ENCODE measurements at places on chromosomes 5 and 9.

DNA sequence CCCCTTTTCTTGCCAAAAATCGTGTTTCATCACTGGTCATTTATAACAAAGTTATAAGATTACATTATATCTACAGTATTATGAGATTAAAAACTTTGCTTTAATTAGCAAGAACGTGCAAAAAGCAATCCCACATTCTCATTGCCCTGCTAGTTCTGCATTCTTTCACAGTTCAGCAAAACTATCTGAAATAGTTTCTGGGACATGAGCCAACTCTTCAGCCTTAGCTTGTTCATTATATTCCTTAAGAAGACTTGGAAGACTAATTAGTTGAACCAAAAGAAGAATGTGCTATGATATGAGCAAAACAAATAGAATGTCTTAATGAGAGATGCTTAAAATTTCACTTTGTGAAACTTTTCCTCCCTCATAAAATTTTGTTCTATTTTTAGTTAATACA is 76.7 kb downstream of the ITGA1 start:
- no peak for DNase-seq

DNA sequence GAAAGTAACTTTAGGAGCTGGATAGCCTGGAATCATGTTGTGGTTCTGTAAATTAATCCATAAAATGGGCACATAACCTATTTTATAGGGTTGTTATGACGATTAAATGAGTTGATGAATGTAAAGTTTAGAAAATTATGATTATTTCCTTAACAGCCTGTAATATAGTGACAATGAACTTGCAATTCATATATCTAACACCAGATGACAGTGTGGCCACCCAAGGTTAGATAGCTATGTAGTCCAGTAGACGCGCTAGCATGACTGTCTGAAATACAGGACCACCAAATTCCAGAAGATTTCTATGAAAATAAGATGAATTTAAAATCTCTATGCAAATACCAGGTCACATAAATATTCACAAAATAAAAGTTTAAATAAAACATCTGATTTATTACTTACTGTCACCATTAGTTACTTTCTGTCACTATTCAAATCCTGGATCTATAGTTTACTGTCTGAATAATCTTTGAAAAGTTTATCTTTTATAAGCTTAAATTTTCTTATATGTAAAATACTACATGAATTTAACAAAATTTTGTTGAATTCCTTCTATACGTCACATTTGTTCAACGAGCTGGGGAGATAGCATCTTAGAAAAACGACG is 26.1 kb upstream of the MACIR start:
- peak; percentile 14 for DNase-seq

GRCh38 chr9:130294664-130295063 is 29.1 kb downstream of the HMCN2 start:
- DNase-seq: no peak

GRCh38 chr5:36692791-36693763 is 86.7 kb downstream of the SLC1A3 start:
- peak; percentile 36 for DNase-seq

DNA sequence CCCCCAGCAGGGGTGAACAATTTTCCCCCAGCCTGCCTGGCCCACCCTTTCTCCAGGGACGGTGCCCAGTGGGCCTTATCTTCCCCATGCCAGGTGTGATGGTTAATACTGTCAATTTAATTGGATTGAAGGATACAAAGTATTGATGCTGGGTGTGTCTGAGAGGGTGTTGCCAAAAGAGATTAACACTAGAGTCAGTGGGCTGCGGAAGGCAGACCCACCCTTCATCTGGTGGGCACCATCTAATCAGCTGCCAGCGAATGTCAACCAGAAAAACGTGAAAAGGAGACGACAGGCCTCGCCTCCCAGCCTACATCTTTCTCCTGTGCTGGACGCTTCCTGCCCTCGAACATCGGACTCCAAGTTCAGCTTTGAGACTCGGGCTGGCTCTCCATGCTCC is 5.6 kb upstream of the FUT7 start:
- no peak for DNase-seq

DNA sequence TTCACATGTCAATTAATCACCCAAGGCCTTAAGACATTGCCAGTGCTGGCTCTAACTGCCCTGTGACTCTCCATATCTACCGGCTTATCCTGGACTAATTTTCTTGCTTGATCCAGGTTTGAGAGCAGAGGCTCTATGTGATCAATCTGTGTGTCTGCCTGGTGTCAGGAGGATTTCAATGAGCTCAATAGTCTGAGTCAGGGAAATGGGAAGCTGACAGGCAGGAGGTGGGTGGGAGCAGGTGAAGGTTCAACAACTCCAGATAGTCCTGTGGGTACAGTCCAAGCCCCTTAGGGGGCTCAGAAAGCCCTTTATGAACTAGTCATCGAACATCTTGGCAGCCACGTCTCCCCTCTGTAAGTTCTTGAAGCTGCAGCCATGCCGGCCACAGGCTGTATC is 72.2 kb downstream of the SHB start:
- no peak for DNase-seq

DNA sequence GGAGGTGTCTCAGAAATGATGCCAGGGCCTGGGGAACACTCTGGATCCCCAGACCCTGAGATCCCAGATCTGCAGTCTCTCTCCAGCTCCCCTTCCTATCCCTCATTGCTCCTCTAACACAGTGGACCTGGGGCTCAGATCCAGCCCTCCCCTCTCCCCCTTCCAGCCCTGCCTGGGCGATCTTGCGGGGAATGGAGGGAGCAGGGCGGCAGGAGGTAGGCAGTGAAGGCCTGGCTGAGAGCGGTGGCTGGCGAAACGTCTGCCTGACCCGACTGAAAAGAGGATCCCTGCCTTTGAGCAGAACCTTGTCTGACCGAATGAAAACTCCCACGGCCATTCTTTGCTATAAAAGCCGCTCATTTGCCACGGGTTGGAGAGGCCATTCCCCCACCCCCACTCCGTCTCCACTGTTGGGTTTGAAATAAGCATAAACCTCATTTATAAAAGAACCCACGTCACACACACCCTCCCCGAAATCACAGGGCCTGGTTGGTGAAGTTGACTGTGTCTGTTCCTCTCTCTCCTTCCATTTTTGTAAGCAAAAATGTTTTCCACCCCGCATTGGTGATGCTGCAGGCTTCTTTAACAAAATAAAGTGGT is 8.8 kb downstream of the MSX2 start:
- DNase-seq: no peak

DNA sequence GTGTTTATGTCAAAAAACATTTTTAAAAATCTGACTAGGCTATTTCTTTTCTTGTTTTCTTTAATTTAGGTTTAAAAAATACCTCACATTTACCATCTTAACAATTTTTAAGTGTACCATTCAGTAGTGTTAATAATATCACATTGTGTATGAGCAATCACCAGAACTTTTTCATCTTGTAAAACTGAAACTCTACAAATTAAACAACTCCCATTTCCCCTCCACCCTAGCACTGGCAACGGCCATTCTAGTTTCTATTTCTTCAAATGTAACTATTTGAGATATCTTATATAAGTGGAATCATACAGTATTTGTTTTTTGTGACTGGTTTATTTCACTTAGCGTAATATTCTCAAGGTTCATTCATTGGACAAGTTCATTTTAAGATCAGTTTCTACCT is 27.7 kb downstream of the PLCXD3 start:
- DNase-seq: no peak

- DNase-seq: no peak
Observed at GRCh38 chr9:8585036-8585435, 785.5 kb upstream of the DMAC1 start.

DNA sequence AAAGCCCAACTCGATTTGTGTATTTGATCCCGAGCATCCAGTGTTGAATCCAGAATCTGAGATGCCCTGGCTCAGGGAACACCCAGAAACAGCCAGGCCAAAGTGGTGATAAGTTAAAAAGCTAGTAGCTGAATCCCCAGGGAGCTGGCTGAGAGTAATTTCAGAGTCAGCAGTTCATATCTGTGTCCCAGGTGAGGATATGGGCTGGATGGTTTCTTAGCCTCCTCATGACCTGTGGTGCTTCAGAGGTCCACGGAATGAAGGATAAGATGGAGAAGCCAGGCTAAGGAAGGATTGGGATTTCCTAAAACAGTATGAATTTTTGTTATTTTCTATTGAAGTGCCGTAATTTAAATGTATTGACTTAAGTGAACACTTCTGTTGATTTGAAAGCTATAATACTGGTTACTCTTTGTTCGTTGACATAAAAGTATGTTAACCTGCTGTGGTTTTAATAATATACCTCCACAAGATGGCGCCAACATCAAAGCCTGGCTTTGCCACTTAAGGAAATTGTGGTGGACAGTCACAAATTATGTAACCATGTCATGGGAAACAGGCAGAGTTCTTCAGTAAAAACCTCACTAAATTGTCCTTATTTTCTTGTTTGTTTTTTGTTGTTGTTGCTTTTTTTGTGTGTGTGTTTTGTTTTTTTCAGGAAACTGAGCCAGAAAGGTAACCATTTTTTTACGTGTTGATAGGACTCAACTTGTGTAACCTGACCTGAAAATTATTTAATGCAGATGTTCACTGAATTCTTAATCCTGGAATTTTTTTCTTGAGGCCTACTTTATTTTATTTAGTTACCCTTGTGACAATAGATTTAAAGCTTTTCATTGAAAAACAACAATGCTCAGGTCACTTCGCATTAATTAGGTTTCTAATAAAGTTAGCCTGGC is 11.4 kb downstream of the MTAP start:
- no peak for DNase-seq

DNA sequence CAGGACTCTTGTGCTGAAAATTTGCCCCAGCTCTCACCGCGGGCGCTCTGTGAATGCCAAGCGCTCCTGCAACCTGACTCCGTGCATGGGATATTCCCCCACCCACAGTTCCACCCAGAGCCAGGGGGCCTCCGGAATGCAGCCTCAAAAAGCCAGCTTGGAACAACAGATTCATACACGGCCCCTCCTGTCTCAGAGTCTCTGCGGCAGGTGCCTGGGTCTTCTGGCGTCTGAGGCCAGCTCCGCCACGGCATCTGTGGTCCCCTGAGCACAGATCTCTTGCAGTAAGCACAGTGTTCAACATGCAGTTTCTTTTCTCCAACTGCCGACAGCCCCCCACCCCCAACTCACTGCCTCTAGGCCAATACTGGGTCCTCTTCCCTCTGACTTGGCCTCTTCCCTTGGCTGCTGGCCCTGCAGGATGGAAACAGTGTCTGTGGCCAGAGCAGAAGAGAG is 355.7 kb upstream of the IRX2 start:
- no peak for DNase-seq

DNA sequence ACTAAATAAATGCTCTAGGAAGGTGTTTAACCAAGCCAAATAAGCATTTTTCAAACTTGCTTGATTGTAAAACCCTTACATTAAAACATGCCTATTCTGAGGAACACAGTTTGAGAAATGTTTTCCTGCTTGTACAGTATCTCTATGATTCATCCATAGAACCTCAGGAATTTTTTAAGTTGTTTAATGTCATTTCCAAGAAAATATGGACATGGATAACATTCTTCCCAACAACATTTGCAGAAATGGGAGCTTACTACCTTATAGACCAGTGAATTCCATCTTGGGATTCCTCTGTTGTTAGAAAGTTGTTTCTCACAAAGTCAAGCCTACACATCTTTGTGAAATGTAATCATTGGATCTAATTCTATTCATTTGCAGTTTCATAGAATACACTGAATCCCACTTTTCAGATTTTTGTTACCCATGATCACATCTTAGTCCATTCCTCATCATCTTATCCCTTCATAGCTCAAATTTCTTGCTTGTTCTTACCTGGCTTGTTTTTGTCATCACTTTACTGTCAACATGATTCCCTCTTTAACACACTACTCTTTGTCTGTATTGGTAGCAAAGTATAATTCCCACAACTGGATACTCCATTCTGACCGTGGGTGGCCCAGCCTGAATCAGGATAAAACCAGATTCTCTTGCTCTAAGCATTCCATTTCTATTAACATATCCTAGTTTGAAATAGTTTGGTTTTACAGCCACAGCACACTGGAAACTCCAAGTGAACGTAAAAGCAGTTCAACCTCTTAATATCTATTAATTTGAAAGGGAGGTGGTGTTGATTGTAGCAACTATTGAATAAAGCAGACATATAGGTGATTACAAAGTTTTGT is 49.4 kb upstream of the PAPPA start:
- no peak for DNase-seq

DNA sequence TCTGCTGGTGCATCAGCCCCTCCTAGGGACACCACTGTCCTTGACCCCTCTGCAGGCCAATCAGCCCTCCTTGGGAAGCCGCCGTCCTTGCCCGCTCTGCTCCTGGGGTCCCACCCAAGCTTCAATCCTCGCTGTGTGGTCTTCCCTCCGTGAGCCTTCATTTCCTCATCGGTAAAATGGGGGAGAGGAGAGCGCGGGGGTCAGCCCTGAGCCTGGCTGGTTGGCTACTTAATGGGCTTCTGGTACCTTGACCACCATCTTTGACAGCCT is 12.7 kb upstream of the SLC2A6 start:
- DNase-seq: no peak

GRCh38 chr5:59317023-59317773 is 576.3 kb downstream of the PDE4D start:
- no peak for DNase-seq

- DNase-seq: no peak
Observed at GRCh38 chr5:180600554-180601041, 9.3 kb upstream of the SCGB3A1 start.

GRCh38 chr9:84831377-84831776 is 161.8 kb downstream of the NTRK2 start:
- DNase-seq: no peak

Data from stimulated activated CD4-positive, alpha-beta T cell treated with anti-CD3 and anti-CD28 coated beads, Interleukin-12 subunit alpha, Interleukin-12 subunit beta, amount 100 ng/mL, for 48 hours (primary cell).